ENCODE measurements at places on chromosomes 12 and 14.

DNA sequence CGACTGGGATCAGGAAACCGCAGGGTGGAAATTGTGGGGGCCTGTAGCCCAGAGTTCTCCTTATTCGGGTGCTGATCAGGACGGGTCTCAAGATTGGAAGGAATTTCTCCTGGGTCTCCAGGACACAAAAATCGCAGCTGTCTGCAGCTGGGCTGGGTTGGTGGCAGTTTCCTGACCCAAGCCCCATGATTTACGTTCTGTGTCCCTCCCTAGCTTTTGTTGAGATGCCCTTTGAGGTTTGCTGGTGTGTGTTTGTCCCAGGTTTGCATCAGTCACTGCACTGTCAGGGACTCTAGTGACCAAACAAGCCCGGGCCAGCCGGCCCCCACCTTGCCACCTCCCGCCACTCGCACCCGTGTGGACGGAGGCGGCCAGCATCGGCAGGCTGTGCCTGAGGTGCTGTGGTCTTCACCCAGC, 89.5 kb downstream of the FBXL14 start:
- DNase-seq: no peak

- DNase-seq: peak; percentile 36
Measured at GRCh38 chr12:126772171-126772864, 1494.7 kb upstream of the TMEM132C start.

- DNase-seq: no peak
Measured at GRCh38 chr12:130246560-130246959, 84.3 kb downstream of the FZD10 start.

- no peak for DNase-seq
Measured at GRCh38 chr14:36300337-36300736, 20.1 kb downstream of the MBIP start.

GRCh38 chr12:52836042-52836466, 1.9 kb upstream of the KRT79 start:
- DNase-seq: no peak

GRCh38 chr12:13133886-13134285, 30.4 kb upstream of the GSG1 start:
- no peak for DNase-seq

DNA sequence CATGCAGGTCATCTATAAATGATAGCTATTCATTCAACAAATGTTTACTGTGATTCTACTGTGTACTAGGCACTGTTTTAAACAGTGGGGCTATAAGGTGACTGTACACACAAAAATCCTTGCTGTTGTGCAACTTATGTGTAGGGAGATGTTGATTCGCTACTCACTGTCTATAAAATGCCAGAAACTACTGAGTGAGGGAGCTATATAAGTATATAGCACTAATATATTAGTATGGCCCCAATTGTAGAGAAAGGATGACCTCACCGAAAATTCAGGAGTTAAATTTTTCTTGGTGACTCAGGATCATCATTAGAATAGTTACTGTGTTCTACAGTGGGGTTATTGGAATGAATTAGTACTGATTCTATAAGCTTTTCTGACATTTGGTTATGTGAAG, 117.4 kb downstream of the TGFB3 start:
- no peak for DNase-seq

DNA sequence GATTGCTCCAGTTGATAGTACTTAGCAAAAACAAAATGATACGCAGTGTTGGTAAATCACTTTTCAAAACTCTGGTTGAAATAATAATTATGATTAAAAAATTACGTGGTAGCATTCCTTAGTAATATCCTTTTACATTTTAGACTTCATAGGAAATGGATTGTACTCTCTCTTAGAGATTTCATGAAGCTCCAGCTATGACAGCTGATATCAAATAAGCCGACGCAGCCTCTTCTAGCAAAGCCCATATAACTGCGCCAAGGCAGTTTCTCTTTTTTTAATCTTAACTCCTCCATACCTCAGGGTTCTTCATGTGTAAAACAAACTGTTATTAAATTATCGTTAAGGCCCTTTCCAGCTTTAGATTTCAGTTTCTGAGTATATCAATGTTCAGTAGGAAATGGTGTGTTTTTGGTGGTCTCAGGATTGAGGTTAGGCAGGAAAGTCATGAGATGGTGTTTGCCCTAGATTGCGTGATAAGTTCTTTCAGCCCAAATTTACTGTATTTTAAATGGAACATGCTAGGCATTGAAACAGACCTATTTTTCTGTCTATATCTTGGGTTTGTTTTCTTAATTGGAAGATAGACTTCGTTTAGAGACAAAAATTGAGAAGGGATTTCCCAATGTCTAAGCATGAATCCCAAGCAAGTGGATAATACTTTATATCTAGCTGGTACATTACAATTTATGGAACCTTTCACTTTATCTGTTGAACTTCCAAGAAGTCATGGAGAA, 902 bp upstream of the CFL2 start:
- no peak for DNase-seq

GRCh38 chr14:49121246-49121645, 464.9 kb downstream of the RPS29 start:
- no peak for DNase-seq

DNA sequence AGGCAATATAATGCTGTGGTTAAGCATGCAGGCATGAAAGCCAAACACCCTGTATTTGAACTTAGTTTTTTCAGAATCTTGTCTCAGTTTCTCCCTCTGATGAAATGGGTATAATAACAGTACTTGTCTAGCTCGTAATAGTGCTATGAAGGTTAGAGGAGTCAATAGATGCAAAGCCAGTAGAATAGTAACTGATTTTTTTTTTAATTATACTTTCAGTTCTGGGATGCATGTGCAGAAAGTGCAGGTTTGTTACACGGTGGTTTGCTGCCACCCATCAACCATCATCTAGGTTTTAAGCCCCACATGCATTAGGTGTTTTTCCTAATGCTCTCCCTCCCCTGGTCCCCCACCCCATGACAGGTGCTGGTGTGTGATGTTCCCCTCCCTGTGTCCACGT, 87.4 kb downstream of the CPNE8 start:
- no peak for DNase-seq

DNA sequence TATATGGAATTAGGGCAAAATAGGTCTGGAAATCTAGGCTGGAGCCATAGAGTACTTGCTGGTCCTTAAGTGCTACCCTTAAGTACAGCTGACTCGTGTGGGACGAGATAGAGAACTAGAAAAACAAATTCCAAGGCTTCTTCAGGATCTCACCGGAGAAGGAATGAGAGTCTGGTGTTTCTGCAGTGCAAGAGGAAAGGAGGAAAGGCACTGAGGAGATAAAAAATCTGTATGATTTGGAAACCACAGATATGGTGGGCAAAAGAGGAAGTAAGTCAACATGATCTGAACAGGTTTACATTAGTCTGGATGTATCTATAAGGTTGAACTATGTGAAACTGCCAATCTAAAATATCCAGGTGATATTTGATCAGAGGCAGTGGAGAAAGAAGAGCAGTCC, 134.4 kb upstream of the SOX5 start:
- DNase-seq: no peak

- DNase-seq: no peak
Measured at GRCh38 chr12:27385766-27386564, 53.3 kb downstream of the BMAL2 start.

DNA sequence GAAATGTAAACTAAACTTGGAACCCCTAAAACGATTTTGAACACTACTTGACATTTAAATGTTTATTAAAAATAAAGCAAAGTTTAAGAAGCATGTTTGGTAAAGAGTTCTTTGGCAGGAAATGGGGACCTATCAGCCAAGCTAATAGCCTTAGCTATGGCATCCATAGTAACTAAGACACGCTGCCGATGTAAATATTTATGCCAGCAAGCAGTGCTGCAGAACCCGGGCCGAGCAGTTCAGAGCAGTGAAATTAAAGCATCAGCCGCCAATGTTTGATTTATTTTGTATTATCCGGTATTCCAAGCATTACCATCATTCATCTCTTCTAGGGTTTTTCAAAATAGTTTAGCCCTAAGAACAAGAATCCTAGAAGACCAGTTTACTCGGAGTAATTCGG, 61.6 kb downstream of the PPP2R5C start:
- DNase-seq: no peak

GRCh38 chr12:66354291-66354690, 52.0 kb downstream of the HELB start:
- no peak for DNase-seq

- no peak for DNase-seq
Measured at GRCh38 chr14:77962731-77963520, 163.0 kb downstream of the ADCK1 start.

- no peak for DNase-seq
Measured at GRCh38 chr14:45727133-45727532, 474.1 kb upstream of the MIS18BP1 start.

- DNase-seq: no peak
Measured at GRCh38 chr12:64404470-64405256, 471 bp downstream of the XPOT start.

- no peak for DNase-seq
Measured at GRCh38 chr14:65804439-65805112, 392.0 kb downstream of the FUT8 start.

GRCh38 chr14:47678993-47679392, 3.6 kb upstream of the MDGA2 start:
- DNase-seq: no peak

DNA sequence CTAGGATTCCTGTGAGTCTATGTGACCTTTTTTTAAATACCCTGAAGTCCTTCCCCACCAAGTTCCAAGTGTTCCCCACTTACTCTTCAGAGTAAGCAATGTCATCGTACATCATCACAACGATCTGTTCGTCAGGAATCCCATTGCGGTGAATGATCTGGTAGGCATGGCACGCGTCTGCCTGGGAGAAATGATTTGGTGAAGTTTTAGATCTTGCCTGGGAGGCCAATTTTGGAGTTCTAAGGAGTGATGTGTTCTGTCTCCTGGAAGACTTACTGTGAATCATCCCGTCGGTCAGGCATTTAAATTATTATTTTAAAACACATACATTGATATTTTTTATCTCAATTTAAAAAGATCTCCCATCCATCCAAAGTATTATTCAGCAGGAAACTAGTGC, 29.8 kb downstream of the LGMN start:
- DNase-seq: no peak

GRCh38 chr14:68606644-68607043, 186.2 kb downstream of the ZFP36L1 start:
- no peak for DNase-seq

DNA sequence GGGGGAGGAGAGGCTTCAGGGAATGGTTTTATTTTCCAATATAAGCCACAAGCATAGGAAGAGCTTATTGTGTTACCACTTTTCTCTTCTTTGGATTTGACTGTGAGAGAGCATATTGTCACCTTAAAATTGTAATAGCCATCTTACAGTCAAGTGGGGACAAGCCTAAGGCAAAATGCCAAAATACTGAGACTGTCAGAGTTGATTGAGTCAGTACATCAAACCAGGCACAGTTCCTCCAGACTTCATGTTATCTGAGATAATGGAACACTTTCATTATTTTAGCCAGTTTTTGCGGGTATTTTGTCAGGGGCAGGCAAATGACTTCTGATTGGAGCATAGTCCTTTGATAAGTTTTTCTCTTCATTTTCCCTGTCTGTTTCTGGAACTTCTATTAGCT, 19.5 kb upstream of the NUBPL start:
- no peak for DNase-seq

GRCh38 chr12:3192221-3192620, 115.0 kb downstream of the TSPAN9 start:
- DNase-seq: no peak

- DNase-seq: no peak
Measured at GRCh38 chr14:106850913-106851825, 1324.8 kb downstream of the TMEM121 start.

DNA sequence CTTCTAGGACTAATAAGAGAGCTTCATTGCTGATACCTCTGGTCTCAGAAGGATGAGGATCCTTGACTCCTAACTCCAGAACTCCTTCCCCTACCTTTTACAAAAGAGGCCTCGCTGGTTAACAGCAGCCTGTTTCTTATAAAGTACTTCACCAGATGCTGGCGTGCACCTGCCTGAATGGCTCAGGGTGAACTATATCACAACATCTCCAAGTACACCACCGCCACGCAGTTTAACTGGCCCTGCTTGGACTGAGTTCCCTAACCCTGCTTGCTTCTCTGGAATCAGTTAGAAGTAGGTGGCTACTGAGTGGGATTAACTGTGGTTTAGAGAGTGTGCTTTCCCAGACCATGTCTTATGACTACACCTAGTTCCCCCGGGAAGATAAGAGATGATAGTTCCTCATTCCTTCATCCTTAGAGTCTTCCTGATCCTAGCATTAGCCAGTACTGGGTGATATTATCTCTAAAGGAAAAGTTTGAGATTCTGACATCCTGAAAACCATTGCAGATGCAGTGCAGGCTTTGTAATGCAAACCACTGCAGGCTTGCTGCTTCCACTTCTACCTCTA, 3.0 kb downstream of the FOXJ2 start:
- no peak for DNase-seq

DNA sequence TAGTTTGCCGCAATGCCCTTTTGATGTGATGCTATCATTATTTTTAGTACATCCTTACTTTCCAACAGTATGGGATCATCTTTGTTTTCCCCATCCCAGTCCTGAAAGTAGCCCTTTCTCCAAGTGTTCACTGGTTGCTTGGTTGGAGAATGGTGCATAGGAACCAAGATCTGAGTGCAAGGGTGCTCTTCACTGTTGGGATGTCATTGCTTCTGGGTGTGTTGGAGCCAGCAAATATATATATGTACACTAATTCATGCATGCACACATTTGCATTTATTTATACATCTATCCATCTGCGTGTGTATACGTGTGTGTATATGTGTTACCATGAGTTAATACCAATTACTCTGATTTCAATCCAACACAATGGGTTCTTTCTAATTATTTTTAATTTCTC, 64.1 kb upstream of the RFLNA start:
- DNase-seq: no peak

DNA sequence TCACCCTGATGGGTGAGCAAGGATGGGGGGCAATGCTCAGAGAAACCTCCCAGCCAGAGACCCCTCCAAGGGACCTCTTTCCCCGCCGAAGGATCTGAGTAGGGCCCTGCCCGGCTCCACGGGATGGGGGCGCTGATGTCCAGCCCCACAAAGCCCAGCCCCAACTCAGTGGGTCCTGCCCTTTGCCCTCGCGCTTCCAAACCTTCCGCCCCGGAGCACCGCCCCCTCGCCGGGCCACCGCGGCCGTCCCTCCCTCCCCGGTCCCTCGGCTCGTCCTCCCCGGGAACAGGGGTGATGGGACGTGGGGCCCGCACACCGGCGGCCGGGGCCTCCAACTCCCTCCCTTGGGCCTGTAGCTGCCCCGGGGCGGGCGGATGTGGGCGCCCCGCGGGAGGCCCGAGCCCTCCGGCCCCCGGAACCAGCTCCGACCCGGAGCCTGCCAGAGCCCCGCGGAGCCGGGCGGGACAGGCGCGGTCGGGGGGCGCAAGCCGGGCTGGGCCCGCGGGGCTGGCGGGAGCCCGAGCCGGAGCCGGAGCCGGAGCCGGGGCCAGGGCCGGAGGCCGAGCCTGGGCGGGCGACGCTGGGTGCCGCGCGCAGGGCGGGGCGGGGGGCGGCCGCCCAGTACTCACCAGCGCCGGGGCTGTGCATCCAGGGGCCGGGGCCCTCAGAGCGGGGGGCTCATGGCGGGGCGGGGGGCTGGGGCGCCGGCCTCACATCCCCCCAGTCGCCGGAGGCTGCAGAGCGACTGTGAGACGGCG, 386 bp downstream of the HDAC7 start:
- no peak for DNase-seq

- DNase-seq: no peak
Measured at GRCh38 chr14:88281447-88281846, 41.6 kb downstream of the KCNK10 start.

Data from NCI-H774 (cell line).